ENCODE measurements at places on chromosomes 16 and 17. TPM values are rescaled to one million over a fixed set of nuclear protein-coding genes. Genes with fewer than 3 reads are reported as not detected.

LRRC75A gene
- 7.2 TPM for total RNA-seq

SCNN1G gene
- not detected for total RNA-seq

EXOC3L1 gene
- total RNA-seq, result not detected

SAMD14 gene
- total RNA-seq, result 8.7 TPM

SYNGR3 gene
- total RNA-seq, result 4.4 TPM

MAPT gene
- 1.4 TPM for total RNA-seq

PLEKHM1 gene
- total RNA-seq, result 6.2 TPM

- H3K36me3 ChIP-seq, result no peaks in the 10 kb centered on the region
- H3K4me3 ChIP-seq, result no peak overlapping the region
Observed at GRCh38 chr16:26727848-26728247, 338.9 kb upstream of the C16orf82 start.

- H3K4me3 ChIP-seq, result no peak overlapping the region
- DNase-seq, result no peak
- H3K27me3 ChIP-seq, result peaks cover 6% of the 10 kb centered on the region
- H3K27ac ChIP-seq, result no peak overlapping the region
Observed at GRCh38 chr16:89035669-89036570, 57.7 kb upstream of the ACSF3 start.

GRCh38 chr17:29061036-29061435, 18.1 kb downstream of the PIPOX start:
- H3K4me1 ChIP-seq, result peaks cover 28% of the 10 kb centered on the region
- H3K27ac ChIP-seq, result no peak overlapping the region
- no peak for DNase-seq
- no peaks in the 10 kb centered on the region for H3K27me3 ChIP-seq
- H3K4me3 ChIP-seq, result no peak overlapping the region

DNA sequence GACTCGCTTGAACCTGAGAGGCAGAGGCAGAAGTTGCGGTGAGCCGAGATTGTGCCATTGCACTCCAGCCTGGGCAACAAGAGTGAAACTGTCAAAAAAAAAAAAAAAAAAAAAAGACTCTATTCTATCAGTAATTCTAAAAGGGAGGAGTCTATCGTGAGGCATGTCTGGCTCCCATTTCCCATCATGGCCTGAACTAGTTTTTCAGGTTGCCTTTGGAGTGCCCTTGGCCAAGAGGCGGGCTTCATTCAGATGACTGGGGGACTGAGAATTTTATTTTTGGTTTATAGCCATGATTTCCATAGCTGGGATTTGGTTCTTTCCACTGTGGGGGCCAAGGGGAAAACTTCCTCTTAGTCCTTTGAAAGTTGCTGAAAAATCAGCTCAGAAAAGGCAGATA, 3.5 kb upstream of the SNX29 start:
- H3K27ac ChIP-seq, result no peak overlapping the region
- peaks cover 5% of the 10 kb centered on the region for H3K4me1 ChIP-seq
- no peaks in the 10 kb centered on the region for H3K27me3 ChIP-seq
- no peaks in the 10 kb centered on the region for H3K36me3 ChIP-seq
- H3K4me3 ChIP-seq, result no peak overlapping the region

DNA sequence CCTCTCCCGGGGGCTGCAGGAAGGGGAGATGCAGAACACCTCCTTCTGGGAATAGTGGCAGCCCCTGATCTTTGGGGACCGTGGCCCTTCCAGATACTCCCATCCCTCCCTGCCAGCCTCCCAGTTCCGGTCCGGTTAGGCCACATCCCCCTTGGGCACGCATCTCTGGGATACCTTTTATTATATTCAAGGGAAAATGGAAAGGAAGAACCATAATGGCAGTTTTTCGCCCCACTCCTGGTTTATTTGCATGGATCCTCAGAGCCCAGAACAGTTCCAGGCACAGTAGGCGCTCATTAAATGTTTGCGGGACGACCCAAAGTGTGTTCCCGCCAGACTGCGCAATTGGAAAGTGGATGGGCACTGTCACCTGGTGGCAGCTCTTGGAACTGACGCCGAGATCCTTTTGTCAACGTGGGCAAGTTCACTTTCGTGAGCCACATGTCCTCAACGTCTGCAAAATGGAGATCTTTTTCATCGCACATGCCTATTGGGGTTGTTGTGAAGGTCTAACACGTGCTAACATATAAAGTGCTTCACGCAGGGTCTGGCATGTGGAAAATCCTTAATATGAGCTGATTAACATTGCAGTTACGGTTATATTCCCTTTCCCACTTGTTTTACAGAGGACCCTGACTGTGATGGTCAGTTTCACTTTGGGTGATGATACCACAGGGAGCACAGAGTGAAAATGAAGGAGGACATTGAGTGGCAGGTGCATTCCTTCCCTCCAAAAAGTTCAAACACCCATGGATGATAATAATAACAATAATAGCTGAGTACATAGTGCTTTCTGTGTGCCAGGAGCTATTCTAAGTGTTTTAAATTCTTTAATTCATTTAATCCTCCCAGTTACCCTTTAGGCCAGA, 1.7 kb upstream of the GPRC5B start:
- peak; percentile 81 for DNase-seq
- no peak overlapping the region for H3K27ac ChIP-seq
- H3K27me3 ChIP-seq, result peaks cover 14% of the 10 kb centered on the region
- no peaks in the 10 kb centered on the region for H3K36me3 ChIP-seq
- H3K4me3 ChIP-seq, result no peak overlapping the region
- peaks cover 9% of the 10 kb centered on the region for H3K4me1 ChIP-seq

DNA sequence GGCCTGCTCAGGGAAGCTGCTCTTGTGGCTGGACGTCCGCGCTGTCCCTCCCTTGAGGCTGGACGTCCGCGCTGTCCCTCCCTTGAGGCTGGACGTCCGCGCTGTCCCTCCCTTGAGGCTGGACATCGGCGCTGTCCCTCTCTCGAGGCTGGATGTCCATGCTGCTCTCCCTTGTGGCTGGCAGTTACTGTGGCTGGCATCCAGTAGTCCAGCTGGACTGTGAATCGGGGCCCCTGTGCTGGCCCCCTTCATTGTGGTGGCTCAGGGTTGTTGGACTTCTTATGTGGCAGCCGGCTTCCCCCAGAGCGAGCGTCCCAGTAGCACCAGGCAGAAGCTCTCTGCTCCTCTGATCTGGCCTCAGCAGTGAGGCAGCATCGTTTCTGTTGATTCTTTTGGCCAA, 141.5 kb downstream of the IRF8 start:
- H3K27ac ChIP-seq, result no peak overlapping the region
- H3K4me3 ChIP-seq, result no peak overlapping the region
- no peaks in the 10 kb centered on the region for H3K36me3 ChIP-seq
- H3K4me1 ChIP-seq, result no peaks in the 10 kb centered on the region
- no peak for DNase-seq

- no peak overlapping the region for H3K27ac ChIP-seq
- no peaks in the 10 kb centered on the region for H3K27me3 ChIP-seq
- no peak for DNase-seq
- H3K36me3 ChIP-seq, result no peaks in the 10 kb centered on the region
- no peak overlapping the region for H3K4me3 ChIP-seq
- no peaks in the 10 kb centered on the region for H3K4me1 ChIP-seq
Observed at GRCh38 chr17:34321964-34322363, 2.7 kb downstream of the CCL8 start.

DNA sequence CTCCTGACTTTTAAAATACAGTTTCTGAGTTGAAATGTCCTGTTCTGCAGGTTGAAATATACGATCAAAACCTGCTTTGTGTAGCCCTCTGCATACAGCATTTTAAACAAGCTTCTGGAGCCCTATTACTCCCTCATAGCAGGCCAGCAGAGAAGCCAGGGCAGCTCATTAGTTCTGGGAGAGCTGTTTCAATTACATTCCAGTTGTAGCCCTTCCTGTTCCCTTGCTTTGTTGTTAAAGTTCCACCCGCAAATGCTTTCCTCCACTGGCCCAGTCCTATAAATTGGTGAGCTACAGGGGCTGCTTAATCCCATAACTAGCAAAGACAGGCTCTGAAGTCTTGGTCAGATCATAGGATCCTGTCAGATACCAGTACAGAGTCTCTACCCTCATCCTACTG, 162.5 kb downstream of the SLC39A11 start:
- peaks cover 25% of the 10 kb centered on the region for H3K4me1 ChIP-seq
- H3K36me3 ChIP-seq, result no peaks in the 10 kb centered on the region
- no peak overlapping the region for H3K4me3 ChIP-seq
- H3K27me3 ChIP-seq, result no peaks in the 10 kb centered on the region

- H3K4me3 ChIP-seq, result no peak overlapping the region
- DNase-seq, result no peak
- no peaks in the 10 kb centered on the region for H3K36me3 ChIP-seq
Observed at GRCh38 chr16:90057738-90058173, 19.4 kb downstream of the PRDM7 start.

DNA sequence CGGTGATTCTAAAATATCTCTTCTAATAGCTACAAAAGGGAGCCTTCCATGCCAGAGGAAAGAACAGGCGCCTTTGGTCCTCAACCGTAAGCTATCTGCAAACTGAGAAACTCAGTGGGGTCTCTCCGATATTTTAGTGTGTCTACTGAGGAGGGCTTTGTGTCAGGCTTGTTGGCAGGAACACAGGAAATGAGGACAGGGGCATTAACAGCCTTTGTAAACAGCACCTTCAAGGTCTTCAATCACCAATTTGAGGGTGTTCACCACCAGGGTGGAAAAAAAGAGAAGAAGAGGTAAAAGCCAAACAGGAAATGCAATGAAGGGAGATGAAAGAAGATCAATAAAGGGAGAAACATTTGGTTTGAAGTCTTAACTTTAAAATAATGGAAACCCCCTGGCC, 580.1 kb upstream of the SALL1 start:
- no peaks in the 10 kb centered on the region for H3K36me3 ChIP-seq
- DNase-seq, result no peak
- peaks cover 14% of the 10 kb centered on the region for H3K4me1 ChIP-seq
- no peak overlapping the region for H3K27ac ChIP-seq
- H3K27me3 ChIP-seq, result no peaks in the 10 kb centered on the region

- peak; percentile 84 for DNase-seq
- no peak overlapping the region for H3K27ac ChIP-seq
- H3K27me3 ChIP-seq, result peaks cover 100% of the 10 kb centered on the region
Observed at GRCh38 chr17:38563362-38564253, 42.1 kb downstream of the SRCIN1 start.

- DNase-seq, result no peak
- no peak overlapping the region for H3K4me3 ChIP-seq
- H3K36me3 ChIP-seq, result no peaks in the 10 kb centered on the region
- H3K4me1 ChIP-seq, result no peaks in the 10 kb centered on the region
Observed at GRCh38 chr17:34341916-34342315, 14.4 kb upstream of the CCL13 start.

GRCh38 chr16:2243031-2243528, 6.8 kb downstream of the DNASE1L2 start:
- no peak for DNase-seq
- H3K27ac ChIP-seq, result no peak overlapping the region
- no peaks in the 10 kb centered on the region for H3K36me3 ChIP-seq
- H3K4me3 ChIP-seq, result no peak overlapping the region
- peaks cover 6% of the 10 kb centered on the region for H3K4me1 ChIP-seq

DNA sequence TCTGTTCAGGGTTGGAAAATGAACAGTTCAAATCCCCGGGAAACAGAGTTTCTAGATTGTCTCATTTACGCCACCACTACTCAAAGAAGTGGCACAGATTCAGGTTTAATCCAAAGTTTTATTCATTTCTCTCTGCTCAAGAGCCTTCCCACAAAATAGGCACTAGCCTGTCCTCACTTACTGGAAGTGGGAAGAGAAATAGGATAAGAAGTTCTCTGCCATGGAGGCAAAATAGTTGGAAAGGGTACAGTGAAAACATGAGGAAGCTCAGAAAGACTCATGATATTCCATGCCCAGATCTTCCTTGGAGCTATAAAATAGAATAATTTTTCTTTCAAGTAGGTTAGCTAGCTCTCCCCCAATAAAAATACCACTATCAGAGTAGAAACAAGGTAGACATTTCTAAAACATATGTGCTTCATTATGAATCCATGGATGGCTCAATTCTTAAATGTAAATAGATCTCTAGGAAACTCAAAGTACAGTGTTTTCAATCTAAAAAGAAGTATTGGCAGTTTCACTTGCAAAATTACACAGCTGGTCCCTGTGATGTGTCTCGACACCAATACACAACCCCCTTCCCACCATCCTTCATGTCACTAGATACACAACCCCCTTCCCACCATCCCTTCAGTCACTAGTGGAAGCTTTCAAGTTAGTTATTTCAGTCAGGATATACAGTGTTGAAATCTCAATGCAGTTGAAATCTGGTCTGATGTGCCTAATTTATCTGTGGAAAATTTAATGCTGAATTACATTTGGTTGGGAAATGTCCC, 125.8 kb downstream of the TRIM37 start:
- no peak for DNase-seq
- H3K4me1 ChIP-seq, result peaks cover 12% of the 10 kb centered on the region
- H3K4me3 ChIP-seq, result no peak overlapping the region
- H3K27me3 ChIP-seq, result no peaks in the 10 kb centered on the region
- H3K36me3 ChIP-seq, result no peaks in the 10 kb centered on the region
